Amniotic stem cell (primary cell): ENCODE measurements at places on chromosomes 7 and 10.

GRCh38 chr7:117704063-117704462 lies 169.2 kb downstream of the CTTNBP2 start:
- DNase-seq, result no peak

DNA sequence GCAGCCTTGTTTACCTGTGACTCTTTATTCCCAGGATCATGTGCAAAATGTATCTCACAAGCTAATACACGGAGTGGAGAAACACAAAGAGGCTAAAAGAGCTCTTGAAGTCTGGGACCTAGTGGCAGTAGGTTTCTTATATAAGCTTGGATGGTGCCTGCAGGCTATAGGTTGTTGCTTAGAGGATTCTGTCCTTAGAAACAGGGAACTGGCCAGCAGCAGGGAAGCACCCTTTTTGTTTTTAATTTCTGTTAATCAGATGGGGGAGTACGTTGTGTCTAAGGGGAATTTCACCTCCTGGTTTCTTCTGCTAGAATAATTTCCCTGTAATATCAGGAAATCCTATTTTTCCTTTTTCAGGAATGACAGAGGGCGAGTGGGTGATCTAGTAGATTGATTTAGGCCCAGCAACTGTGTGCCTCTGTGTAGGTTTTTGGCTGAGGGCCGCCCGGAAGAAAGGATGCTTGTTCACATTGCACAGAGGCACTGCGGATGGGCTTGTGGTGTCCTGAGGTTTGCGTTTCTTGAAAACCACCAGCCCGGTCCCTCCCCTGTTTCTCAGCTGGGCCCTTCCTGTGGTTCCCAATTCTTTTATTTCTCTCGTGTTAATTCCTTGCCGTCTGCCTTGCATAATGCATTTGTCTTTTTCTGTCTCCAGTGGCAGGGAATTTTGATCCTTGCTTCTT lies 158.0 kb downstream of the CAMK1D start:
- DNase-seq, result no peak

GRCh38 chr10:112951359-112952281 lies 1.6 kb downstream of the TCF7L2 start:
- no peak for DNase-seq

- no peak for DNase-seq
These were observed 43.9 kb downstream of the LYZL1 start for GRCh38 chr10:29332761-29333148.

- no peak for DNase-seq
These were observed 564.3 kb downstream of the GATA3 start for GRCh38 chr10:8618834-8619233.

DNA sequence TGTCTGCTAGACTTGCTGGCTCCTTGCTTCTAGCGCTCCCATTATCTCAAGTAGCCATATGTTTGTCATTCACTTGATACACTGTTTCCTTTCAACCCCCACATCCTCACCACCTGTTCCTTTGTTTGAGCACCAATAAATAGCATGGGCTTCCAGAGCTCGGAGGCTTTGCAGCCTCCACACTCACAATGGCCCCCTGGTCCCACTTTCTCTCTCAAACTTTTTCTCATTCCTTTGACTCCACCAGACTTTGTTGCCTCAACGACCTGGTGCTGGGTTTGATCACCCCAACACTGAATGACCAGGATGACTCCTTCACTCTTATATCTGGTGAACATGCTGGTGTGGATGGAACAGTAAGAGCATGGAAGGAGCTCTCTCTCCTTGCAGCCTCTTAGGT lies 114.5 kb upstream of the TRIM24 start:
- no peak for DNase-seq

GRCh38 chr7:26399736-26400135 lies 108.1 kb downstream of the SNX10 start:
- no peak for DNase-seq

DNA sequence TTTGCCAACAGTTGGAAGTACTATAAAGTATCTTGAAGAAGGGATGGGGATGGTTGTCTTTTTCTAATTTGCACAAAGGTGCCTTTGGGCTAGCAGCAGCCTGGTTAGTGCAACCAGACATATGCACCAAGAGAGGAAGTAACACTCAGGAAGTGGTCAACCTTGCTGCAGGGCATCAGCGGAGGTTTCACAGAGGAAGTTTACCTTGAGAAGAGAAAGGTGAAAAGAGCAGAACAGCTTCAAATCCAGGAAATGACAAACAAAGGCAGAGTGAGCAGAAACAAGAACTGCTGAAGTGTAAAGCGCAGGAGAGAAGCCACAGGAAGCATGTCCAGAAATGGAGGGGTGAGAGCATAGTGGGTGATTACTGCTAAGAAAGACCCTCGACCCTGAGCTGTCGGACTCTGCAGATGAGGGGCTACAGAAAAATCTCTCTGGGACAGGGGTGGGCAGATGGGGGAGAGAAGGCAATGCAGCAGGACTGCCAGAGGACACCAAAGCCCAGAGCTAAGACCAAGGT lies 66.9 kb downstream of the STK17A start:
- DNase-seq, result no peak

DNA sequence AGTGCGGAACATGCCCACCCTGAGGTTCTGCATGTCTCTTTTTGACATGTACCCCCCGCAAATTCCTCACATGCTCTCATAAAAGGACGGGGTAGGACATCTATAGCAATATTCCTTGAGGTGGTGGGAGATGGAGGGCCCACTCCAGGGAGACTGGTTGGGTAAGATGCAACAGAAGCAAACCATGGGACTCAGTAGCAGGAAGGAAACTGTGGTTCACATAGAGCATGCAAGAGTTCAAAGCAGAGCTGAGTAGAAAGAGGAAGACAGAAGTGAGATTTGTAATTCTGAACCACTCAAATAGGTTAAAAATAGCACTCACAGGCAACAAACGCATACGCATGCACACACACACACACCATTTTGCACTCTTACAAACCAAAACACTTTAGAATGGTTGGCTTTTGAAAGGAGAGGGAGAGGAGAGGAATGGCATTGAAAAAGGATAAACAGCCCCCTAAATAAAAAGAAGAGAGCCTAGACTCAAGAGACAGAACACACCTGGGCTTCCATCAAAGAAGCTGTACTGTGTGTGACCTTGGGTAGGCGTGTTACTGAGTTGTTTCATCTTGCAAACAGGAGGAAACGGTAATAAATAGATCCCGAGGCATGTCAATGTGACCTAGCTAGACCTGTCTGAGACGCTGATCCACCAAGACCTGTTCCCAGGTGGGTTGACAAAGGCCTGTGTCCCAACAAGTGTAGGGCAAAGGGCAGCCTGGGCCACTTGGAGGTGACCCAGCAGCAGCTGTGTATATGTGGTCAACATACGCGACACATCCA lies 77.6 kb upstream of the LRRC4 start:
- DNase-seq, result no peak

DNA sequence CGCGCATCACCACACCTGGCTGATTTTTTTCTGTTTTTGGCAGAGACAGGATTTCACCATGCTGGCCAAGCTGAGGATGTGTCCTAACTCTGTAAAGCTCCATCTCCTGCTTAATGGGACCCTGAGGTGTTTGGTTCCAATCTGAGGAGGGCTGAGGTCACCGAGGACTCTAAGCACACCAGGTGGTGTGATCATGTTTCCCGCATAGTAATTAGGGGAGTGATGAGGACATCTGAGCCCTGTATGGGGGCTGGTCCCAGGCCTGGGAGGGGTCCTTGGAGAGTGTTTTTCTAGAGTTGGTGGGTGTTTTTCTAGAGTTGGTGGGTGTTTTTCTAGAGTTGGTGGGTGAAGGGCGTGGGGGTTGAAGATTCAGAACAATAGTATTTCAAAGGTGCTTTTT lies 3.0 kb upstream of the ABHD11 start:
- no peak for DNase-seq

GRCh38 chr10:373526-374309 lies 238.5 kb downstream of the ZMYND11 start:
- DNase-seq, result peak; percentile 2

GRCh38 chr7:155824227-155824886 lies 12.1 kb upstream of the SHH start:
- DNase-seq, result no peak

- DNase-seq, result no peak
These were observed 27.4 kb upstream of the CAPZA2 start for GRCh38 chr7:116834815-116835504.

GRCh38 chr10:12264204-12264940 lies 68.4 kb downstream of the CDC123 start:
- DNase-seq, result peak; percentile 56

GRCh38 chr10:78301481-78301880 lies 267.8 kb downstream of the RPS24 start:
- no peak for DNase-seq

- DNase-seq, result no peak
These were observed 86.9 kb downstream of the CARD11 start for GRCh38 chr7:2956526-2957368.

DNA sequence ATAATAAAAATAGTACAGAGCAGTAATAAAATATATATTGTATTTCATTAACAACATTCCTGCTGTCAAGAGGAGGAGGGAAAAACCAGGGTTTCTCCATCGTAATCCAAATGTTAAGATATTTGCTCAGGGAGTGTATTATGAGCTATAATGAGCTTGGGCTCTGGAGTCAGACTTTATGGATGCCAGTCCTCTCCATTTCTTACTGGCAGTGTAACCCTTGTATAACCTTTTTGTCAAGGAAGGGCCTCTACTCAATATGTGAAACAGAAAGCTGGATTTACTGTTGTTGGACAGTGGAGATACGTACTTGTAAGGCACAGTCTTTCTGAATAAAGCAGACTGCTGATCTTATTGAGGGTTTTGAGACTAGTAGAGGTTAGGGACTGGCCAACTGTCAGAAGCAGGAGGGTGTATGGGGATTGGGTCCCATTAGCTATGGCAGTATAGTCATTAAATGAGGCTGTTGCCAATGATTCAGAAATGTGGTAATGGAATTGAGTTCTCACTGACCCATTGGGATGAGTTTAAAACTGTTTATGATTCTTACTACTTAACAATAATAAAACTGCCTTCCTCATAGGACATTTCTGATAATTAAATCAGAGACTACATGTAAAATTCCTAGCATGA lies 56.5 kb downstream of the ZNF277 start:
- no peak for DNase-seq

GRCh38 chr10:18418541-18419215 lies 232.7 kb downstream of the NSUN6 start:
- no peak for DNase-seq

GRCh38 chr7:128069373-128070364 lies 38.4 kb upstream of the LRRC4 start:
- DNase-seq, result no peak

GRCh38 chr10:68870061-68870460 lies 31.1 kb upstream of the DDX50 start:
- no peak for DNase-seq

DNA sequence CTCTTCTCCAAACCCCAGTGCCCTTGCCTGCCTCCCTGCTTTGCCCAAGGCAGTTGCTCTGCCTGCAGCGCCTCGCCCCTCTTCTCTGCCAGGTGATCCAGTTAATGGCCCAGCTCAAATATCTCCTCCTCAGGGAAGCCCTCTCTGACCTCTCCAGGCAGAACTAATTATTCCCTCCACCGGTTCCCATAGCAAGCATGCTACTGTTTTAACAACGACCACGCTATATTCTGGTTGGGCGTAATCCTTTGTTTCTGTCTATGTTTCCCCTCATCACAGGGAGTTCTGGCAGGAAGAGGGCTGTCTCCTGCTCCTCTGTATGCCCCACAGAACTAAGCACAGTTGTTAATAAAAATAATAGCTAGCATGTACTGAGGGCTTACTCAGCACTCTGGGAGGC lies 36.8 kb upstream of the R3HCC1L start:
- no peak for DNase-seq

- DNase-seq, result no peak
These were observed 380.9 kb downstream of the GATA3 start for GRCh38 chr10:8435186-8436055.

- no peak for DNase-seq
These were observed 76.9 kb upstream of the LANCL2 start for GRCh38 chr7:55288070-55288824.

GRCh38 chr7:48004638-48005037 lies 24.3 kb downstream of the SUN3 start:
- no peak for DNase-seq
